ENCODE measurements at places on chromosomes 4 and X.

DNA sequence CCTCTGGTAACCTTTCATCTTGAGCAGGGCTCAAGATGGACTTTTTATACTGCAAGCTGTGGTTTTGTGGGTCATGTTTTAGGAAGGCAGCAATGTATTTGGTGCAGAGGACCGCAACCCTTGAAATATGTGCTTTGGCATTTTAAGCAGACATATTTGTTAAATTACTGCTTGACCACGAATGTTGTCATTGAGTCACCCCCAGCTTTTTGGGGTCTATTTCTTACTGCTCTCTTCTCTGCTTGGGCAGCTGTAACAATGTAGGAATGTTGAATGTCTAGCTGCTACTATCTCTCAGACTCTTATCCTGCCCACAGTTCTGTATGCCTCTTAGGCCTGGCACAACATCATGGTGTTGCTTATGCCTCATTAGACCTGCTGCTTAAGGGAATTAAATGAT, 6.0 kb downstream of the RBPJ start:
- DNase-seq = no peak

GRCh38 chrX:148867596-148867995, 367.2 kb downstream of the AFF2 start:
- DNase-seq = no peak

GRCh38 chrX:105837232-105837631, 14.9 kb downstream of the NRK start:
- no peak for DNase-seq

DNA sequence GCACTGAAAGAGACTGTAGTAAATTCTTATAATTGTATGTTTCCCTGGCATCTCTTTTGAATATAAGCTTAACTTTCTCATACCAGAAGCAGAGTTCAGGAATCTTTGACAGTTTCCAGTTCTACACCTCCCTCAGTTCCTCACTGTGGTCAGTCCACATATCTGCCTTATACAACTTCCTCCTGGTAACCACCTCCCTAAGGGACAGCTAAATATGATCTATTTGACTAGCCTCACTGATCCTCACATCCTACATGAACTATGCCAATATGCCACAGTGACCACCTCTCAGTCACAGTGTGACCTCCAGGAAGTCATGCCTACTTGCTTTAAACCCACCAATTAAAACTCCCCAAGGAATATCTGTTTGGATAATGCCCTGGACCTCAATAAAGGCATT, 51.6 kb upstream of the HDAC8 start:
- DNase-seq = no peak

DNA sequence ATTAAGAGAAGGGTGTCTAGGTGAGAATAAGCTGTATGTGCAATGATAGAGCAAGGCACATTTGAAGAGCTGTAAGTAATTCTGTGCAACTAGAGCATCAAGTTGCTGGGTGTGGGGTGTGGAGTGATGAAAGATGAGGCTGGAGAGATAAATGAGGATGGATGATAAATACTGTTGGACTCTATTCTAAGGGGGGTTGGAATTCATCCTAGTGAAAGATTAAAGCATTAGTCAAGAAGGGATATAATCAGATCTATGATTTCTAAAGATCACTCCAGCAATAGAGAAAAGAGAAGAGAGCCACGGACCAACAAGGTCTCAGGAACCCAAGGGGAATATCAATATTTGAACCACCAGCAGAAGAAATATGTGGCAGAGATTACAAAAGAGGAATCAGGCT, 415.0 kb upstream of the RPS6KA3 start:
- no peak for DNase-seq

DNA sequence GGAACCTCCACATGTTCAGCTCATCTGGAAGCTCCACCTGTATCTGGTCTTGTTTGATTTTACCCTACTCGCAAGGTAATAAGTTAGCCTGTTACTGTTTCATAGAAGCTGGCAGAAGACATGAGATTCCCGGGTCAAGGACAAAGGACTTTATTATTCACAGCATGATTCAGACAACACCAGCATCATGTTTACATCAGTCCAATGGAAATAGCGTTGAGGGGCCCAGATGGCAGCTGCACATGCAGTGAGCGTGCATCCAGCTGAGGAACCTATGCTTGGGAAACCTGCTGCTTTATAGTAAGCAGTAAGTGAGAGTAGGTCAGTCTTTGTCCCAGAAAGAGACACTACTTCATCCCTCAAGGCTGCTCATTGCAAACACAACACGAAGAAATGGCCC, 19.8 kb downstream of the TSPAN5 start:
- no peak for DNase-seq

DNA sequence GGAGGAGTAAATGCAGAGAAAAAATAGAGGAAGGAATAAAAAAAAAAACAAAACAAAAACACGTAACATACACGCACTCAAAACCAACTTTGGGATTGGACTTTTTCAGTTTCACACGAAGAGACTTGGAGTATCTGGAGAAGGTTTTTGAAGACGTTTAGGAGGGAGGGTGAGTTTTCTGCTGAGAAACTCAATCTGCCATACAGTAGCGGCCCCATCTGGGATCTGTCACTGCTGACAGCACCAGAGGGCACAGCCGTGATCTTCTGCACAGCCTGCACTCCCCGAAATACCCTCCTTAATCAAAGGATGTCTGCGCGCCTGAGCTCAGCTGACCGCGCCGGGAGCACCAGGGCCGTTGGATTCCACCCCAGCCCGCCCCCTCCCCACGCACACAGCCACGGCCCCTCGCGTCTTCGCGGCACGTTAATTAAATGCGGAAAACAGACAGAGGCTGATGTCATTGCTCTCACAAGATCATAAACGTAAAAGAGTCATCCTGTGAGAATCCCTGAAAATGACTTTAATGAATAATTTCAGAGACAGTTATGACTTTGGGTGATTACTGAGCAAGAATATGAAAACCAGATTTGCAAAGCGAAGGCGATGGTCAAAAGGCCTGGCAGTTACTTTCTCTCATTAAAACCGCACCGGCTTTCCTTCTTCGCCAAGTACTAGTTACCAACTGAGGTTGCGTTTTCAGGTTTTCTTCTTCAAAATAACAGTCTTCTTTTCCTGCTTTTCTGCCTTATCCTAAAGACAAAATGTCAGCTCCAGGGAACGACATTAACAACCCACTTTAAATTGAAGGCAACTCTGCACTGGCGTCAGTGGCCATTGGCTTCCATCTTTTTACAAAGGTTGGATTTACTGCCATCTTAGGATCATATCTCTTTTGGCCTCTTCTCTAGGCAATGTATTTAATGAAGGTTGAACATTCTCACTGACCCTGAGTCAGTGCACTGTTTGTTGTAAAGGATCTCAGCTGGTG, 10.6 kb downstream of the HAND2 start:
- no peak for DNase-seq

GRCh38 chrX:143094417-143095023, 68.8 kb downstream of the SPANXN4 start:
- no peak for DNase-seq

GRCh38 chr4:98976716-98977115, 18.8 kb upstream of the METAP1 start:
- DNase-seq = no peak

GRCh38 chrX:105975382-105975781, 63.1 kb downstream of the SERPINA7 start:
- no peak for DNase-seq

DNA sequence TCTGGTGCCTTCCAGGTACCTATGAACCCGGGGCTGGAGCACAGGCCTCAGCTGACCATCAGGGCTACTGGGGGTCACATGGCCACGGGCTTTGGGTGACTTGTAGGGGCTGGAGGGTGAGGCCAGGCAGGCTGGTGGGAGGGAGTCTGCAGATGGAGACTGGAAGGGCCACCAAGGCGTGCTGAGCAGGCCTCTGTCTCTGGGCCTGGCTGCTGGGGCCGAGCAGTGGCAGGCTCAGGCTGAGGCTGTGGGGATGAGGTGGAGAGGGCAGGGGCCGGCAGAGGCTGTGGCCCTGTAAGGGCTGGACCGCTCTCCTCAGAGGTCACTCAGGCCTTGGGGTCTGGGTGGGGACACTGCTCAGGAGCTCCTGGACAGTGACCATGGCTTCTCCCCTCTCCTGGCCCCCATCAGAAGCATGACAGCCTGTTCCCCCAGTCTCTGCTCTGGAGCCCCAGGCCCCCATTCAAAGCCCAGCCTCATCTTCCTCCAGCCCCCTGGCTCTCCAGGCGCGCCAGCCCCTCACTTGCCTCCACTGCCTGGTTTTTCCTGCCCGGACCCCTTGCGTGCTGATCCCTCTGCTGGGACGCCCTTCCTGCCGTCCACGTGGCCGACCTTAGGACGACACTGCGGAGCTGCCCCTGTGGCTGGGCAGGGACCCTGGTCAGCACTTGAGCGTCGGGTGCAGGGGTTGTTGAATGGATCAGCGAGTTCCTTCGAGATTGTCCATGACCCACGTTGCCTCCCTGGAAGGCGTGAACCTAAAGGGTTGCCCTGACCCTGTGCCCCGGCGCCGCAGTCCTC, 11.1 kb upstream of the NAT8L start:
- no peak for DNase-seq

DNA sequence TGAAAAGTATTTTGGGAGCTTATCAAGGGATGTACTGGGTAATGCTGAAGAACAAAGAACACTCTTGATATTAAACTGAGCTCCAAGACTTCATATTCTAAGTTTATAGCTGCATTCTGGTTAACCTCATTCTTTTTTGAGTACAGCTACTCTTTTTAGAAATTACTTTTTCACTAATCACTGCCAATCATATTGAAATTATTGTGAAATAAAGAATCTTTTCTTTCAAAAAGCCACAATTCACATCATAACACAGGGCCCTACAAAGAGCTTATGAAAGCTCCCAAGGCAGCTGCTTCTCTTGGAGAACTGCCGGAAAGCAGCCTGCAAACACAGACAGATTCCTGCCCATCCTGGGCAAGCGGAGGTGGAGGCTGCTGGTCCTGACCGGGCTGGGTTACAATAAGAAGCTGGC, 121.4 kb downstream of the RNF150 start:
- DNase-seq = peak; percentile 90

DNA sequence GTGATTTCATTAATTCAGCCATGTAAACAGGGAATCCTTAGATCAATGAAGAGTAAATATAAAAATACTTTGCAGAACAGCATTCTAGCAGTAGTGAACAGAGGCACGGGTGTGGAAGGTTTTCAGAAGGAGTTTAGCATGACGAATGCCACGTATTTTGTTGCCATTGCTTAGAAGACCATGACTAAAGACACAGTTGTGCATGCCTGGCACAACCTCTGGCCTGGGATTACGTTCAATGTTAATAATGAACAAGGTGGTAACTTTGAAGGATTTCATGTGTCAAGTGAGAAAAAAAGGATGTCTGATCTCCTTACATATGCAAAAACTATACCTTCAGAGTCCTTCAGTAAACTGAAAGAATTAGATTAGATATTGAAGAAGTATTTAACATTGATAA, 171.9 kb downstream of the MAGEB5 start:
- no peak for DNase-seq

DNA sequence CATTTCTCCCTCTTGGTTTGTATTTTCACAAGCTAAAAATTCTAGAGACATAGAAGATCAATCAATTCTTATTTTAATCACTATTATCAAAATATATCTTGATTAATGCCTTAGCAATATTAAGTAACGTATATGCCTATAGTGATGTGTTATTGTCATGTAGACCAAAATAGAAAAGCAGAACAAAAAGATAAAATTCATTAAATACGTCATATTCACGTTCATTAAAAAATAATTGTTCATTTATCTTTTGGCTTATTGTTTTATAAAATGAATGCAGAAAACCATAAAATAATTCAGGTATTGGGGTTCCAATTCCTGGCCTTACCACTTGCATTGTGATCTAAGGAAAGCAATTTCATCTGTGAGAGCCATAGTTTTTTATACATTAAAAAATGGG, 72.2 kb downstream of the AMELX start:
- DNase-seq = no peak

- no peak for DNase-seq
These were observed 409 bp upstream of the MPP1 start for GRCh38 chrX:154805696-154806091.

DNA sequence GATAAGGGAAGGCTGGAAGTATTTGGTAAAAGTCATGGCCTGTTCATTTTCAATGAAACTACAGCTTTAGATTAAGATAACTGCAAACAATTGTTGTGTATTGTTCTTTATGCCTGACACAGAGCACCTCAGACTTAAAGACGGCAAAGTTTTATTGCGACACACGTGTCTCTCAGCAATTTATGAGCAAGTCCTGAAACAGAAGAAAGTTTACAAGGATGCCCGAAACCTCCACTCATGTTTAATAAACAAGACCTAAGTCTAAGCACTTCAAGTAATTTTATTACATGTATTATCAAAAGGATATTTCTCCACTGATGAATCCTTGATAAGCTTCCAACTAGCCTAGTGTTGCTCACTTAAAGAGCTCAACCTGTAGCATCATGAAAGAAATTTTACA, 51.0 kb downstream of the DHX15 start:
- DNase-seq = no peak

DNA sequence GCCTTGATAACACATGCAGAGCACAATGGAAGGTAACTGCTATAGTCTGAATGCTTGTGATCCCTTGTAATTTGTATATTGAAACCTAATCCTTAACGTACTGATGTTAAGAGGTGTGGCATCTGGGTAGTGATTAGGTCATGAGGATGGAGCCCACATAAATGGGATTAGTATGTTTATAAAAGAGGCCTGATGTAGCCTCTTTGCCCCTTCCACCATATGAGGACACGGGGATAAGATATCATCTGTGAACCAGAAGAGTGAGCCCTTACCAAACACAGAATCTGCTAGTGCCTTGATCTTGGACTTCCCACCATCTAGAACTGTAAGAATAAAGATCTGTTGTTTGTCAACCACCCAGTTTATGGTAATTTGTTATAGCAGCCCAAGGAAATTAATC, 1074.2 kb upstream of the INTU start:
- DNase-seq = no peak

DNA sequence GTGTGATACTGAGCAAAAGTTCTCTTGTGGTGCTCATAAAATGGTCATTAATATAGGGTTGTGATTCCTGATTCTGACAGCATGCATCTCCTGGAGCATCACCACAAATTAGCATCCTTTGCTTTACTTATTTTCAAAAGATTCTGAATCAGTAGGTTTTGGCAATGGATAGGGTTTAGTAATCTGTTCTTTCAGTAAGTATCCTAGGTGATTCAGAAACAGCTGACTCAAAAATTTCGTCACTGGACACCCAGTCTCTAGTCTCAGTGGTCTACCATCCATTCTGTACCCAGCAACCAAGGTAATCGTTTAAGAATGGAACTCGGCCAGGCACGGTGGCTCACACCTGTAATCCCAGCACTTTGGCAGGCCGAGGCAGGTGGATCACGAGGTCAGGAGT, 4.1 kb downstream of the CBLL2 start:
- no peak for DNase-seq

DNA sequence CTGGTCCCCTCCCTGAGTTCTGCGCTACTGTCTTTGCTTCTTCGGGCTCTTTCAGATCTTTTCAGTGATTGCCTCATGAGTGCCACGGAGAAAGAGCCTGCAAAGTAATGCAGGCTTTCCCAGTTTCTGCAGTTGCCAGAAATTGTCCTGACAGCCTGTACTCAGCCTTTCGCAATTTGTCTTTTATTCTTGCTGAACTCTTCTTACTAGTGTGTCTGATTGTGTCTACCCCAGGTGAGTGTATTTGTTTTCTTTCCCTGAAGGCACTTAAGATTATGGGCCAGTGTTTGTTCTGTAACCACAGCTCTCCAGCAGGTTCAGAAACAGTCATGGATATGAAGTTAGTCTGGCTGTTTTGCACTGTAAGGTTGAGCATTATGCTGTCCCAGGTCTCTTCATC, 47.1 kb downstream of the FAM193A start:
- no peak for DNase-seq

- DNase-seq = no peak
These were observed 93.9 kb downstream of the NXF2B start for GRCh38 chrX:102345916-102346315.

Measured in COLO829 (cell line).